ENCODE measurements at places on chromosomes 1 and 21.

GRCh38 chr1:61851849-61852669 is 109.8 kb downstream of the PATJ start:
- DNase-seq = peak; percentile 66

GRCh38 chr1:28416509-28417194 is 47.1 kb downstream of the PHACTR4 start:
- no peak for DNase-seq

DNA sequence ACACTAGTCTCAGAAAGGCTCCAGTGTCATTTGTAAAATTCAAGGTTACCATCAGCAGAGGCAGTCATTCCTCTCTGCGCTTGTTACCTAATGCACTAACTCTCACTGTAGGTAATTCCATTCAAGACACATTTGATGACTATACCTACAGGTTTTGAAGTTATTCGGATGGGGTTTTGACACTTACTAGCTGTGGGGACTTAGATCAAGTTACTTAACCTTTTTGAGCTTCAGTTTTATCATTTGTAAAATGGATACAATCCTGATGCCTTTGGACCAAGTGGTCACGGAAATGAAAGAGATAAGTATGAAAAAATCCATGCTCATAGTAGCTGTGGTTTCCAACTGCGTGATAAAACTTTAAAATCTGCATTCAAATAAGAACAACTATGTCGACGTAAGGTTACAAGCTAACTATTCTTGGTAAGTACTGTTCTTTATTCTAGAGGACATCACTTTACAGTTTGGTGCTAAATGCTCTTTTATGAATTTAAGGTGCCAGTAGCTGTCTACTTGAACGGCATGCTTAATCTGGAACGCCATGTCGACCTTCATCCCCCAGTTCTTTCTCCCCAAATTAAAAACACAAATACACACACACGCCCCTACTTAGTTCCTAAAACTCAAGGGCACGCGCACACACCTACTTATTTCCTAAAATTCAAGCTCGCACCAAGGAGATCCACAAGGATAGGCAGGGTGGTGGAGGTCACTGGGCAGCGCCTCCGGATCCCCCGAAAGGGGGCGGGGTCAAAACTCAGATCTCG is 550 bp upstream of the NFYC start:
- no peak for DNase-seq

DNA sequence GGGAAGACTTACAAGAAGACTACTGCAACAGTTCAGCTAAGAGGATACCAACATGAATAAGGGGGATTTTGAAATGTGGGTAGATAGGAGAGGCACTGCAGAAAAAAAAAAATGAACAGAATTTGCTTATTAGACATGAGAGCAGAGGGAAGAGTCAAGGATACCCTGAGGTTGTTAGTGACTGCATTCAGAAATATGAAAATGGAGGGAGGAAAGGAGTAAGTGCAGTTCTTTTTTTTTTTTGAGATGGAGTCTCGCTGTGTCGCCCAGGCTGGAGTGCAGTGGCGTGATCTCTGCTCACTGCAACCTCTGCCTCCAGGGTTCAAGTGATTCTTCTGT is 23.3 kb downstream of the INPP5B start:
- DNase-seq = no peak

- no peak for DNase-seq
Observed at GRCh38 chr1:37167479-37167878, 133.2 kb upstream of the GRIK3 start.

GRCh38 chr21:37848721-37849490 is 67.4 kb downstream of the KCNJ6 start:
- DNase-seq = no peak

DNA sequence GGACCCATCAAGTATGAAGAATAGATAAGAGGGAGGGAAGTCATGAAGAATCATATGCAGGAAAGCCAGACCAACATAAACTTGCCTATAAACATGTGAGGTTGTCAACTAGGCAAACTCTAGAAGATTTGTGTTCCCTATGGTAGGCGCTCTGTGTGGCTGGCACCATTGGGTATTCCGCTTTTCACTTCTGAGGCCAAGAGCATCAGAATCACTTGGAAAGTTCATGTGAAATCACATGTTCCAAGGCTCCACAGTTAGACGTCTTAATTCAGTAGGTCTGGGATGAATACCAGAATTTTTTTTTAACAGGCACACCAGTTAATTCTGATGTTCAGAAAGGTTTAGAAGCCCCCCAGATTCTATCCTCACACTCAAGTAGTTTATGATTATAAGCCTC is 50.5 kb upstream of the LAX1 start:
- no peak for DNase-seq

- DNase-seq = no peak
Observed at GRCh38 chr1:173134800-173135199, 72.3 kb downstream of the TNFSF4 start.

DNA sequence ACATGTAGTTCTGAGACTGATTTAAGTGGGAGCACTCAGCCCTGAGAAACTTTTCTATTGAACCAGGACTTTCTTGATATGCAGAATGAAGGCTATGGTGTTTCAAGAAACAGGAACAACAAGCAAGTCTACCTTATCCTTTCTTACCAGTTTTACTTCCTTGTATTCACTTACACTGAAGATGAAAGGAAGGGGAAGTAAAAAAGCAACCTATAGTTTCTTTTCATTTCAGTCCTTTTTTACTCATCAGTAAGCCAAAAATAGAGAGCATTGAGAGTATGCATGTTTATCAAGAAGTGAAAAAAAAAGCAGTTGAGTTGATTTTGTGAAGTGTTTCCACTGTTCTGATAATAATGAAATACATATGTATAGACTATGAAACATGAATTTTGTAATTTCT is 1010.3 kb downstream of the AMY1C start:
- no peak for DNase-seq

GRCh38 chr1:228190778-228191177 is 17.1 kb upstream of the OBSCN start:
- no peak for DNase-seq

DNA sequence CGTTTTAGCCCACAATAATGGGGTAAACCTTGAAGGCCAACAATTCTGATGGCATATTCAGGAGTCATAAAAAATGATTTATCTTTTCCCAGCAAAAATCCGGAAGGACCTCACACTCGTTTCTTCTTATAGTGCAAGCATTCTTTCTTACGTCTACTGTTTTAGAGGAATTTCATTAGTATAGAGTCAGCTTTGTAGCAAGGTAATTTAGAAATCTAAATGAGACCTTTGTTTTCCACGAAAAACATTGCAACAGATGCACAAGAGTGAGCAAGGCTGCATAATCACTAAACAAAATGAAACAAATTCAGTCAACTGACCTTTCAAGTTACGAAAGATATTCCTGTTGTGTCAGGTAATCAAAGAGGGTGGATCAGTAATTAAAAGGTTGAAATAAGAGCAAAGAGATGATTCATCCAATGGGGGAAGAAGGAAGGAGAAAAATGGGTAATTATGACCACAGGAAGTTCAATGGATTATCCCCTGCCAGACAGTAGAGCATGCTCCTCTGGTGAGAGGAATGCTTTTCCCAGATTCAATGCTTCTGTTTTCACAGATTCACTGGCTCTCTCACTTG is 560 bp upstream of the CSDE1 start:
- DNase-seq = peak; percentile 64

DNA sequence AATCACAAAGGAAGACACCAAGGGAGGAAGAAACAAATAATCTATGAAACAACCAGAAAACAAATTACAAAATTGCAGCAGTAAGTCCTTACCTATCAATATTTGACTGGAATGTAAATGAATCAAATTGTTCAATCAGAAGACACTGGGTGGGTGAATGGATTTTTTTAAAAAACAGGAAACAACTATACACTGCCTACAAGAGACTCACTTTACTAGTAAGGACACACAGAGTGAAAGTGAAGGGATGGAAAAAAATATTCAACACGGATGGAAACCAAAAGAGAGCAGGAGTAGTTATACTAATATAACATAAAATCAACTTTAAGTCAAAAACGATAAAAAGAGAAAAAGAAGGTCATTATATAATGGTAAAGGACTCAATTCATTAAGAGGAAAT is 6.4 kb upstream of the PRSS38 start:
- DNase-seq = no peak

GRCh38 chr1:225695578-225696337 is 42.8 kb upstream of the ENAH start:
- DNase-seq = no peak

DNA sequence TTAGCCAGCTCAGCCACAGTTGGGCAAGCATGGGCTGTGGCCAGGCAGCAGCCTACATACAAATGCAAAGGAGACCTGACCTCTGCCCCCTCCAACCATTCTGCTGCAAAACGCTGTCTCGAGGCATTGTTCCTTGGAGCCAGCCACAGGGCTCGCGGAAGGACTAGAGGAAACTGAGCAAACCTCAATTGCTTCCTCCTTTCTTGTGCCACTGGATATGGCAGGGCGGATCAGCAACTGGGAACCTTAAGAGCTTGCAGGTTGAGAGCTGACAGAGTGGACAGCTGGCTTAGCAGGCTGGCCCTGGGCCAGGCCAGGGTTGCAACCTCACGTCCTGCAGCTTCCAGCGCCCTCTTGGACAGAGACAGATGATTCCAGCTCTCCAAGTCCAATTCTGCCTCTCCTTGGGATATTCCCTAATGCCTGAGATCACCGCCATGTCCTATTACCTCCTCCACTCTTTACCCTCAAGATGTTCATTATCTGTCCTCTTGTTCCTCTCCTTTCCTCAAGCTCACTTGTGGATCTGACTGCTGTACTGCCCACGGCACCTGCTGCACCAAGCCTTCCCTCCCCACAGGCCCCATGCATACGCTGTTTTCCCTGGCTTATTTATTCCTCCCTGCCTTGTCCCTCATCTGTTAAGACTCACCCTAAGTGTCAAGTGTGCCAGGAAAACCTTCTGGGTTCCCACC is 67.5 kb downstream of the SDC3 start:
- DNase-seq = no peak

DNA sequence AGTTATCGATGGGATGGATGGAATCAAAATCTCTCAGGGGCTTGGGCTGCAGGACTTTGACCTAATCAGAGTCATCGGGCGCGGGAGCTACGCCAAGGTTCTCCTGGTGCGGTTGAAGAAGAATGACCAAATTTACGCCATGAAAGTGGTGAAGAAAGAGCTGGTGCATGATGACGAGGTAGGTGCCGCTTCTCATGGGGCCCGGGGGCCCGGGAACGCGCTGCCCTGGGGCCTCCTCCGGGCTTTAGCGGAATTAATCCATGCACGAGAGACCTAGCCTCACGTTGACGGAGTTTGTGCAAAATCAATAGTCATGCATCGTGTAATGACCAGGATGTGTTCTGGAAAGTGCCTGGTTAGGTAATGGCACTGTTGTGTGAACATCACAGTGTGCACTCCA is 43.8 kb downstream of the FAAP20 start:
- no peak for DNase-seq

DNA sequence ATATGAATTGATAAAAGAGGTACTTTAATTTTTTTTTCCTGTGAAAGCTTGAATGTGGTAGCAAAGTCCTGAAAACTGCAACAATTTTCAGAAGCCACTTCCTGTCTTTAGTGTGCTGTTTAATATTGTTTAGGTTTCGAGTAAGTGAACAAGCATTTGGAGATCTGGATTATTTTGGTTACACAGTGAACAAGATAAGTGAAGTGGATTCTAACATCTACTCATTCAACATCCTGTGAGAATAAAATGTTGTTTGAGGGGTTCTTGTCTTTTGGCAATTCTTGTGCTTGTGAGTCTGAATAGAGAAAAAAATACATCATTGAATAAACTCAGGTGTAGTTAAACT is 35.2 kb upstream of the PLA2G4A start:
- DNase-seq = peak; percentile 47
